ENCODE measurements at places on chromosomes 16 and 17. TPM values are rescaled to one million over a fixed set of nuclear protein-coding genes. Genes with fewer than 3 reads are reported as not detected.
A peak's percentile ranks its signal among the peaks of the same experiment; 100 is the strongest.

GRCh38 chr16:79082970-79083369, 517.6 kb downstream of the MAF start:
- no peaks in the 10 kb centered on the region for H3K27me3 ChIP-seq
- no peaks in the 10 kb centered on the region for H3K4me1 ChIP-seq
- H3K4me3 ChIP-seq = no peak overlapping the region
- DNase-seq = no peak

GRCh38 chr16:80176114-80176513, 364.7 kb upstream of the DYNLRB2 start:
- no peaks in the 10 kb centered on the region for H3K4me1 ChIP-seq
- no peaks in the 10 kb centered on the region for H3K27me3 ChIP-seq
- no peak overlapping the region for H3K4me3 ChIP-seq
- H3K27ac ChIP-seq = no peak overlapping the region

DNA sequence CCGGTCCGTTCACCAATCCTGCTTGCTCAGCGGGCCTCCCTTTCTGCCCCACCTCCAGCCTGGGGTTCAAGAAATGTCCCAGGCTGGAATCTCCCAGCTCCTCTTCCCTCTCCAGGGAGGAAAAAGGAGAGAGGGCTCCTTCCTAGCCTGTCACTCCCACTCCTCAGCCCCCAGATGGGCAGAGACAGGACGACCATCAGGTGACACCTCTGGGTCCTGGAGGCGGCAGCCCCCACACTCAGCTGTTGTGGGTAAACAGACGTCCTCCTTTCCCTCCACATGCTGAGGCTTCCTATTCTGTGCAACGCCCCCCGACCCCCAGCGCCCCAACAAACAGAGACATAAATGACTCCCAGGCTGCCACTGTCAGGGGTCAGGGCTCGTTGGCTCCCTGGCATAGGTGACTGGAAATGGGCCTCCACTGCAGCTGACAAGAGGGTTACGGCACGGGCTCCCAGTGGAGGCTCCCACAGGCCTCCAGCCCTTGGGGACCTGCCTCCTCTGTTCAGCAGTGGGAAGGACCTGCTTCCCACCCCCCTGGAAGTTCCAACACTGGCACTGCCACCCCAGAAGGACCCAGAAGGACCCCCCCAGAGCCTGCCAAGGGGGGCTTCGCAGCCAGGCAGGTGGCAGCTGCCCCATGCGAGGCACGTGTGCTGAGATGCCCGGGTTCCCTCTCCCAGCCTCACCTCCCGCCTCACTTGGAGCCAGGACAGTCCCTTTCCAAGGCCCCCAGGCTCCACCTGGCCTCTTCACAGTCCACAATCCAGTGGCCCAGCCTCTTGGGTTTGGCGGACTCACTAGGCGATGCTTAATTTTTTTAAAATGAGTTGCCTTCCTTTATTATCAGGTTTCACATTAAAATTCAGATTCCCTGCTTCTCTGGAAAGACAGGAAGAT, 232.3 kb downstream of the KATNIP start:
- peaks cover 11% of the 10 kb centered on the region for H3K4me1 ChIP-seq
- no peak for DNase-seq
- H3K27me3 ChIP-seq = no peaks in the 10 kb centered on the region
- no peaks in the 10 kb centered on the region for H3K36me3 ChIP-seq
- no peak overlapping the region for H3K27ac ChIP-seq
- H3K4me3 ChIP-seq = no peak overlapping the region

- H3K4me3 ChIP-seq = no peak overlapping the region
- H3K36me3 ChIP-seq = no peaks in the 10 kb centered on the region
- no peaks in the 10 kb centered on the region for H3K4me1 ChIP-seq
- no peak for DNase-seq
Observed at GRCh38 chr16:30149250-30149930, 26.4 kb upstream of the MAPK3 start.

DNA sequence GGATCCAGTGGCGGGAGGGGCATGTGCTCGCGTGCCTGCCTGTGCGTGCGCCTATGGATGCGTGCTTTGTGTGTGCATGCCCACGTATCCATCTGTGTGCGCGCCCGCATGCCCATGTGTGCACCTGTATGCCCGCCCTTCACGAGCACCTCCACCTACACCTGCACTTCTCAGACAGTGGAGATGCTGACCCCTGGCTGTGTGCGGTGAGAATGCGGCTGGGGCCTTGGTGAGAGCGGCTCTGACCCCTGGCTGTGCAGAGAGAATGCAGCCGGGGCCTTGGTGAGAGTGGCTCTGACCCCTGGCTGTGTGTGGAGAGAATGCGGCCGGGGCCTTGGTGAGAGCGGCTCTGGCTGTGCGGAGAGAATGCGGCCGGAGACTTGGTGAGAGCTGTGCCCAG, 33.9 kb downstream of the AXIN1 start:
- no peaks in the 10 kb centered on the region for H3K4me1 ChIP-seq
- no peak for DNase-seq
- no peaks in the 10 kb centered on the region for H3K27me3 ChIP-seq
- no peak overlapping the region for H3K4me3 ChIP-seq
- no peak overlapping the region for H3K27ac ChIP-seq

- H3K27ac ChIP-seq = no peak overlapping the region
- DNase-seq = no peak
- H3K4me1 ChIP-seq = peaks cover 16% of the 10 kb centered on the region
- H3K36me3 ChIP-seq = no peaks in the 10 kb centered on the region
Observed at GRCh38 chr17:39229274-39229913, 3.6 kb upstream of the STAC2 start.

- no peak overlapping the region for H3K27ac ChIP-seq
- no peak overlapping the region for H3K4me3 ChIP-seq
- H3K36me3 ChIP-seq = no peaks in the 10 kb centered on the region
Observed at GRCh38 chr17:66975614-66976378, 11.3 kb downstream of the CACNG4 start.

- H3K27ac ChIP-seq = peak overlapping the region; percentile 80
- H3K4me3 ChIP-seq = peak overlapping the region; percentile 16
- peak; percentile 94 for DNase-seq
- H3K36me3 ChIP-seq = peaks cover 24% of the 10 kb centered on the region
Observed at GRCh38 chr17:7889166-7889955, 772 bp downstream of the CHD3 start.

DNA sequence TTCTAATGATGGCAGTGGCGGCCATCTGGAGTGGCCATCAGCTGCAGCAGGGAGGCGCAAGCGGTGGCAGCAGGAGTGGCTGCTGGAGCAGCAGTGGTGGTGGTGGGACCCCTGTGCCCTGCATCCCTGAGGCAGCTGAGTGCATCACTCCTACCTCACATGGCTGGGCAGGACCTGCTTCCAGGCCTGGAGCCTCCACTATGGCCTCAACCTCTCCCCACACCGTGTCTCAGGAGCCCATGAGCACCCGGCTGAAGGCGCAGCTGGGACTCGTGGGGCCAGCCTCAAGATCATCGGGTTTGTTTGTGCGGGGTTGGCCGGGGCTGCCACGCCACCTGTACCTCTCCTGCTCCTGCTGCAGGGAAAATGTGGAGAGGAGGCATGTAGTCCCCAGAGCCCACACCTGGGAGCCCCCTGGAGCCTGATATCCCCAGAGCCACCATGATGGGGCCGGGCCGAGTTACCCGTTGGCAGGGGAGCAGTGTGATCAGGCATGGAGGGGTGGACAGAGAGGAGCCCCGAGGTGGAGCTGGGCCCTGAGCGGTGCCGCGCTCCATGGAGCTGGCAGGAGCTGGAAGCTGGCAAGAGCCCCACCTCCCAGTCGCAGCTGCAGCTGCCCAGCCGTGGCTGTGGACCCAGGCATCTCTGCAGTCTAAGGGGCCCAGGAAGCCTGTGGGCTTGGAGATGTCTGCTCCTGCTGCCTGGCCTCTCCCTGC, 16.7 kb downstream of the RHOT1 start:
- no peaks in the 10 kb centered on the region for H3K27me3 ChIP-seq
- no peak for DNase-seq
- peaks cover 4% of the 10 kb centered on the region for H3K4me1 ChIP-seq
- no peak overlapping the region for H3K4me3 ChIP-seq
- H3K36me3 ChIP-seq = peaks cover 14% of the 10 kb centered on the region

DNA sequence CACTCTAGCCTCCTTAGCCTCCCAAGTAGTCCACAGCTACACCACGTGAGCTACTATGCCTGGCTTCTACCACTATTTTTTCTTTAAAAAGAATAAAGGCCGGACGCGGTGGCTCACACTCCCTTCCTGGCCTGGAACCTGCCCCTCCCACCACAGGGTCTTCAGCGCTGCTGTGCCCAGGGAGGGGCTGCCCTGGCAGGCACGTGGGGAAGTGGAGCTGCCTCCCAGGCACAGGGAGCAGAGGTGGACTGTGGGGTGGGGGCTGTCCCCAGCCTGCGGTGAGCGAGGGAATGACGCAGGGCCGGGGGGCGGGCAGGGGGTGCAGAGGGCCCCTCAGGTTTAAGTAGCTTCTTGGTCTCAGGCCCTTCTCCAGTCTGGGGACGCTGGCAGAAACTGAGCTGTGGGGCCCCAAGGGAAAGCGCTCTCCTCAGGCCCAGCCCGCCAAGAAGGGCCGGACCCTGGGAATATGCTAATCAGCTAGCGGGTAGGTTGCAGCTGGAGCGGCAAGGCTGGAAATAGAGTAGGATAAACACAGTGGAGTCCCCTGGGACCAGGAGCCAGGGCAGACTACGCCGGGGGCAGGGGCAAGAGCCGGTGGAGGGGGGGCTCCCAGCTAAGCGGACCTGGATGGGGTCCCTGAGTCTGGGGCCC, 46.8 kb downstream of the TIMM22 start:
- H3K27ac ChIP-seq = peak overlapping the region; percentile 95
- peaks cover 4% of the 10 kb centered on the region for H3K36me3 ChIP-seq
- H3K27me3 ChIP-seq = no peaks in the 10 kb centered on the region
- H3K4me1 ChIP-seq = peaks cover 69% of the 10 kb centered on the region

- H3K27ac ChIP-seq = no peak overlapping the region
- no peaks in the 10 kb centered on the region for H3K27me3 ChIP-seq
- H3K4me1 ChIP-seq = no peaks in the 10 kb centered on the region
- no peak overlapping the region for H3K4me3 ChIP-seq
- H3K36me3 ChIP-seq = no peaks in the 10 kb centered on the region
Observed at GRCh38 chr17:43644081-43644480, 17.6 kb downstream of the MEOX1 start.

- H3K36me3 ChIP-seq = peaks cover 4% of the 10 kb centered on the region
- no peak for DNase-seq
- no peaks in the 10 kb centered on the region for H3K27me3 ChIP-seq
- H3K4me1 ChIP-seq = peaks cover 76% of the 10 kb centered on the region
- H3K27ac ChIP-seq = peak overlapping the region; percentile 95
Observed at GRCh38 chr16:77273-77806, 685 bp upstream of the MPG start.

GRCh38 chr17:65173284-65173793, 36.2 kb downstream of the RGS9 start:
- DNase-seq = no peak
- H3K4me1 ChIP-seq = peaks cover 7% of the 10 kb centered on the region
- no peak overlapping the region for H3K27ac ChIP-seq
- no peaks in the 10 kb centered on the region for H3K36me3 ChIP-seq
- H3K4me3 ChIP-seq = no peak overlapping the region
- no peaks in the 10 kb centered on the region for H3K27me3 ChIP-seq

DNA sequence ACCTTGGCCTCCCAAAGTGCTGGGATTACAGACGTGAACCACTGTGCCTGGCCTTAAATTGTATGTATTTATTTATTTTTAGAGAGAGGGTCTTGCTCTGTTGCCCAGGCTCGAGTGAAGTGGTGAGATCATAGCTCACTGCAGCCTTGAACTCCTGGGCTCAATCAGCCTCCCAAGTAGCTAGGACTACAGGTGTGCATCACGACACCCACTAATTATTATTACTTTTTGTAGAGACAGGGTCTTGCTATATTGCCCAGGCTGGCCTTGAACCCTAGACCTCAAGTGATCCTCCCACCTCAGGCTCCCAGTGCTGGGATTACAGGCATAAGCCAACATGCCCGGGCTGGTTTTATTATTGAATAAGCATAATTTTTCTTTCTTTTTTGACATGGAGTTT, 4.1 kb upstream of the NFATC2IP start:
- DNase-seq = no peak
- H3K36me3 ChIP-seq = no peaks in the 10 kb centered on the region
- H3K4me1 ChIP-seq = peaks cover 21% of the 10 kb centered on the region
- no peaks in the 10 kb centered on the region for H3K27me3 ChIP-seq

GRCh38 chr17:3534881-3535252, 22.7 kb downstream of the TRPV3 start:
- H3K4me3 ChIP-seq = no peak overlapping the region
- no peak overlapping the region for H3K27ac ChIP-seq
- H3K4me1 ChIP-seq = peaks cover 9% of the 10 kb centered on the region
- no peaks in the 10 kb centered on the region for H3K36me3 ChIP-seq

DNA sequence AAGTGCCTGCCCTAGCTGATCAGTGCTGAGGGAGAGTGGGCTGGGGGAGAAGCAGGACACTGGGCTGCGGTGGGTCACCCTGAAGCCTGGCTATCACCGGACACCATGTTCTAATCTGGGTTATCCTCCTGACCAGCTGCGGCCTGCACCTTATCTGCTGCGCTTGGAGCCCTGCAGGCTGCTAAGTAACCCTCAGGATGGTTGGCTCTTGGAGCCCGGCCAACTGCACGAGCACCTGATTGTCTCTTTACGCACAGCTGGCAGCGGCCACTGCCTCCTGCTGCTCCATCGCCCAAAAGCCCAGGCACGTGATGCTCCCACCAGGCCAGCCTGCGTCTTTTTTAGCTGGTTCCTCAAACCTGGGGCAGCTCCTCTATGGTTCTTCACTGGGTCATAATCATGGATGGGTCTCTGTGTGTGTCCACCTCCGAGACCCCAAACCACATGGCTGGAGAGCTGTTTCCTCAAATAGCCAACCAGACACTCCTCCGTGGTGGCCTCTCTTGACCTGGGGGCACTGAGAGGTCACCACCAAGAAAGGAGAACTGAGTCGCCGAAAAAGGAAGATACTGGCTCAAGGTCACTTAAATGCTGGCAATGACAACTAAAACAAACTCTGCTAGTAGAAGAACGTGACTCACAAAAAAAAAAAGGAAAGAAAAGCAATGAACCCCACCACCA, 21.7 kb downstream of the SPHK1 start:
- no peak overlapping the region for H3K4me3 ChIP-seq
- H3K27ac ChIP-seq = no peak overlapping the region
- H3K4me1 ChIP-seq = peaks cover 3% of the 10 kb centered on the region
- H3K36me3 ChIP-seq = peaks cover 16% of the 10 kb centered on the region
- no peak for DNase-seq
- no peaks in the 10 kb centered on the region for H3K27me3 ChIP-seq

- H3K4me3 ChIP-seq = no peak overlapping the region
- H3K4me1 ChIP-seq = no peaks in the 10 kb centered on the region
- peaks cover 12% of the 10 kb centered on the region for H3K36me3 ChIP-seq
- no peak for DNase-seq
Observed at GRCh38 chr16:68875871-68876270, 32.5 kb downstream of the TANGO6 start.

- H3K36me3 ChIP-seq = no peaks in the 10 kb centered on the region
- no peak for DNase-seq
- H3K4me3 ChIP-seq = no peak overlapping the region
- no peaks in the 10 kb centered on the region for H3K4me1 ChIP-seq
Observed at GRCh38 chr17:74964988-74965622, 7.5 kb downstream of the HID1 start.

The FBXL19 gene
- total RNA-seq = 18.7 TPM

The ALOX12B gene
- not detected for total RNA-seq

The USP6 gene
- 2.0 TPM for total RNA-seq

The LGALS9C gene
- total RNA-seq = not detected

The ITGAX gene
- total RNA-seq = 32.9 TPM

All from thoracic aorta (tissue), 2 donors.